ENCODE measurements at places on chromosomes 2 and 18.

DNA sequence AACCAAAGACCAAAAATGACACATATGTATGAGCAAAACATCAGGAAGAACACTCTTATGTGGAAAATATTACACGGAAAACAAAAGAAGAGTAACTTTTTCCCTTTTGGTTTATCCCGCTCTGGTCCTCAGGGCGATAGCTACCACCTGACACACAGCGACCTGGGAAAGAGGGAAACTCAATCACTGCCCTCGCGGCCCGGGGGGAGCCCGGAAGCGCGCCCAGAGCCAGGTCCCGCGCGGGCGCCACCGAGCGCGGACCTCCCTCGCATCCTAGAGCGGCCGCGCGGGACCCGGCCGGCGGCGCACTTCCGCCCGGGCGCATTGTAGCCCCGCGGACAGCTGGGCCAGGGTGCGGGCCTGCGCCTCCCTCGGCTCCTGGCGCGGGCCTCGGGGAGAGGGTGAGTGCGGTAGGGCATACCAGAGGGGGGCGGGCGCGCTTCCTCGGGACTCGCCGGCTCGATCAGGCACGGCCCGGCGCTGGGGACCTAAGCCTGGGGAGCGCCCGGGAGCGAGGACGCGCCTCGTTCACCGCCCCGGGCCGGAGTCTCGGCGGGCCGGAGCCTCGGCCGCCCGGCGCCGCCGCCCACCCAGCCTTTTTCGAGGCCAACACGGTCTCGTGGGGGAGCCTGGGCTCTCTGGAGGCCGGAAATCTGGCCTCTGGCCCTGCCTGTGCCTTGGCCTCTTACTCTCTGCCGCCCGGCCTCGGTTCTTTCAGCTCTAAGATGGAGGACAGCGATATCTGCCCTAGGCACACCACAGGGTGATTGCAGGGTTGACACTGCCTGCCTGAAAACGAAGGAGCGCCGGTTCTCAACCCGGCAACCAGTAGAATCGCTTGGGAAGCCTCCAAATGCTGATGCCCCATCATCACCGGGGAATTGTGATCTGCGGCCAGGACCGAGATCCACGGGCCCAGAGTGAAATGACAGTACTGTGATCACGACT is at the start of gene ELAC1:
Gene ELAC1, plus strand, starts transcription at position 327 of the 948 bp plus-strand sequence. CDS start 6,365 bp downstream, outside the sequence.
- peak; percentile 57 for DNase-seq

DNA sequence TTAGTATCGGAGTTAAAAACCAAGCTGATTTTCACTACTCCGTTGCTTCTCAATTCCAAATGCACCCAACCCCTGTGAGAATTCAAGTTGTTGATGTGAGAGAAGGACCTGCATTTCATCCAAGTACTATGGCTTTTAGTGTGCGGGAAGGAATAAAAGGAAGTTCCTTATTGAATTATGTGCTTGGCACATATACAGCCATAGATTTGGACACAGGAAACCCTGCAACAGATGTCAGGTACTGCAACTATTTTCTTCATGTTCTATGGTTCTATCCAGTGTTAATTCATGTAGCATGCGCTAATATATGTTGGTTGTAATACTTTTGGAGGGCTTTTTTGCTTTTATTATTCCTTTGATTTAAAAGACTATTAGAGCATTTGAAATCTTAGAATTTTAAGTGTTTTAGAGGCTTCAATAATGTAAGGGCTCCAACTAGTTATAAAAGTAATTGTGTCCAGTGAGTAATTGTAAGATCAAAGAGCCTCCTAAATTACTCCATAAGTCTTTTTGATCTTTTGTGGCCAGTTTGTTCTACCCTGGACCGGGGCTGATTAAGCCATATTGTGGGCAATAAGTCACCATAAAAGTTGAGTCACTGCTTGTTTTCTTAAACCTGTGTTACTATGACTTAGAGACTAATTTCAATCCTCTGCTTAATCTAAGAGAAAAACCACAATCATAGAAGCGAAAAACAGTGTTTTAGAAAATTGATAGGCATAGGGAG is 22.9 kb downstream of the DSG4 start:
- no peak for DNase-seq

DNA sequence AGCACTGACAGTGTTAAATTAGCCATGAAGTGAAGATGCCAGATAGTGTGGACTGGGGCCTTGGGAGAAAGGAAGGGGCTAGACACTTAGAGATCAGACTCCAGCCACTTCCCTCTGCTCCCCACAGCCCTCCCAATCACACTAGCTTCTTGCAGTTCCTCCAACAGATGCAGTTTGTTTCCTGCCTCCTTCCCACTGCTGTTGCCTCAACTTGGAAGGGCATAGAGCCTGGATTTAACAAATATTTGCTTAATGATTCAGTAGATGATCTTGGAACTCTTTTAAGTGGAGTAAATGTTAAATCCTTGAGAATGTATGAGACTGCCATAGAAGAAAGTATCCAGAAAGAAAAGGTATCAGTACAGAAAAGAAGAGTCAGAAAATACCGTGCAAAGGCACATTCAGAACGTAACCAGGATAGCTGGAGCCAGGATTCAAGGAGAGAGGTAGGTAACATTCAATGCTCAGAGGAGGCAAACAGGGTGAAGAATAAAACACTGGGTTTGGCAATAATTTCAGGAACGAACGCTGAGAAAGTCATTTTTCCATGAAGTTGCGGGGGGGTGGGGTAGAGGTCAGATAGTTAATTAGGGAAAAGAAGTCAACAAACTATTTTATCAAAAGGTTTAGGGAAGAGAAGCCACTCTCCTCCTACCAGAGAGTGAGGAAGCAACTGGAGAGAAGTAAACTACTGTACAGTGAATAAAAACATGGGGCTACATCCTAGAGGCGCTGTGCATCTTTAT is 1.3 kb upstream of the BZW1 start:
- no peak for DNase-seq

DNA sequence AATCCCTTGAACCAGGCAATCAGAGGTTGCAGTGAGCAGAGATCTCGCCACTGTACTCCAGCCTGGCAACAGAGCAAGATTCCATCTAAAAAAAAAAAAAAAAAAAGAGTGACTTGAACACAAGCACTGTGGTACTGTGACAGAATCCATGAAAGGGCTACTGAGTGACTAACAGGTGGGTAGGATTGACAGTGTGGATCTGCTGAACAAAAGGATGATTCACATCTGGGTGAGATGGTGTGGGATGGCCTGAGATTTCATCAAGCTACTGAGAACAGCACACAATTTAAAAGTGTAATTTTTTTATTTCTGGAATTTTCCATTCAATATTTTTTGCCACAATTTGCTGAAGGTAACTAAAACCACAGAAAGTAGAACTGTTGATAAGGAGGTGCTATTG is 13.3 kb upstream of the SP3 start:
- DNase-seq, result no peak

- no peak for DNase-seq
Observed at GRCh38 chr2:120221616-120222015, 1.6 kb downstream of the TMEM185B start.

- DNase-seq, result no peak
Observed at GRCh38 chr2:13052547-13052946, 335.8 kb downstream of the TRIB2 start.

DNA sequence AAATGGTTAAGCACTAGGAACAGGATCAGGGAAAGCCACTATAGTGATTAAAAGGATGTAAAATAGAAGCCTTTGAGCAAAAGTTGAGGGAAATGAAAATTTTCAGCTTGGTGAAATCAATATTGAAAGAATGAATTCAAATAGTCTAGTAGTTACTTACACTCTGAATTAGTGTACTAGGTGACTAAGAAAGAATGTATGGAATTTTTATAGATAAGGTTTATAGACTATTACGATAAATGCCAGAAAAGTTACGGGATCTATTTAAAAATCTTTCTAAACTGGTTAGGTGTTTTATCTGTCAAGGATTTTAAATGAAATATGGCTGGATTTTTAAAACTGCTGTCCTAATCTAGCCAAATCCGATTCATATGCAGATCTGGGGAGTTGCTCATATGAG is 208.6 kb downstream of the MYO3B start:
- no peak for DNase-seq

DNA sequence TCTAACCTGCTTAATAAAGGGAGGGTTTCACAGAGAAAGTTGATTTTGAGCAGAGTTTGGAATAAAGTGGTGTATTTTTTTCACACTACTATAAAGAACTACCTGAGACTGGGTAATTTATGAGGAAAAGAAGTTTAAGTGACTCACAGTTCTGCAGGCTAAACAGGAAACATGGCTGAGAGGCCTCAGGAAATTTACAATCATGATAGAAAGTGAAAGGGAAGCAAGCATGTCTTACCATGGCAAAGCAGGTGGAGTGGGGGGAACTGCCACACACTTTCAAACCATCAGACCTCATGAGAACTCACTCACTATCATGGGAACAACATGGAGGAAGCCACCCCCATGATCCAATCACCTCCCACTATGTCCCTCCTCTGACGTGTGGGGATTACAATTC is 546.7 kb downstream of the EPHA4 start:
- DNase-seq, result no peak

DNA sequence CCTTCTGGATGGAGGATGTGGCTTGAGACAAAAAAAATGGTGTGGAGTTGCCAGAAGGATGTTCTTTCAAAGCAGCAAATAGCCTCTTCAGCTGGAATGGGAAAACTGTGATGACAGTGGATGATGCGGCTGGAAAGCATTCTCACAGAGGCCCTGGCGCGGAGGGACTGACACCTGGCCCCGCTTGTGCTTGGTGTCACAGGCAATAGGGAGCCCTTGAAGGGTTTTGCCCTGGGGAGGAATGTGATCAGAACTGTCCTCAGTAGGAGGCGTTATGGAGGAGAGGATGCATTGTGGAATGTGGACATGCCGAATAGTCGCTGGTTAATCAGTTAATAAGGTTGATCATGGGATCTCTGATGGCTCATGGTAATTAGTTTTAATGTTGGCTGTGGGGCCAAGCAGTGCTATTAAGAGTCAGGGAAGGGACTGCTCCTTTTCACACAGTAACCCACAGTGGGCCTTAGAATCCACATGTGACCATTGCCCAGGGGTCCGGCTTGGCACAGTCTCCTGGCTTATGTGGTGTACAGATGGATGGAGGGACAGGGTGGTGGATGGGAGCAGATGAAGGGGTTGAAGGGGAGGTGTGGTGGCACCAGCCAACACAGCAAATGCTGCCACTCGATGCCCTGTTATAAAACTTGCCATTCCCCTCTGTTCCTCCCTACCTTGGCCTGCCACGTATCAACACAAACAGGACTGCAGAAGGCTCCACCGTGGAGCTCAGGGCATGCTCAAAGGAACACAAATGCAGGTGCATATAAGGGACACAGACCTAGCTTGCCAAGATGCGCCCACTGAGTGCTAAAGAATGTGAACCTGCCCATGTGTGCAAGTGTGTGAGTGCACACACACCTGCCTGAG is 71.7 kb downstream of the CIB4 start:
- DNase-seq, result no peak

DNA sequence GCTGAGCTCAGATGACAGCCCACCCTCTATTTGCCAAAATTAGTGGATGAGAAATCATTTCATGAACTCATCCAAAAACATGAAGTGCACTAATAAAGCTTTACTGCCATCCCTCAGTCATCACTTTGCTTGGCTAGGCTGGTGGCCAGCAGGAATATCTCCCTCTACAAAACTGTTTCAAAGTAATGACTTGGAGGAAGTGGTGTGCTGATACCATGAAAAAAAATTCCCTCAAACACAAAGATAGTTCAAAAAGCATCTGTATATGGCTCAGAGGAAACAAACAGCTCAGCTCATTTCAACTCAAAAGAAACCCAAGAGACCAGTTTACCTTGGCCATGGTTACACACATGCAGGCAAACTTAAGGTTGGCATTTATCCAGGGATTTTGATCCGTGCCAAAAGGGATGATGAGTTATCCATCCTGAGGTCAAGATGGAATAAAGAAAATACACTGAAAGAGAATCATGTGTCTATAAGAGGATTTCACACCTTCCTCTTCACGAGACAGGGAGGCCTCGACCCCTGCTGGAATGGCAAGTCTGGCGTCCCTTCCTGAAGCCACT is 18.4 kb upstream of the WIPF1 start:
- DNase-seq, result no peak

DNA sequence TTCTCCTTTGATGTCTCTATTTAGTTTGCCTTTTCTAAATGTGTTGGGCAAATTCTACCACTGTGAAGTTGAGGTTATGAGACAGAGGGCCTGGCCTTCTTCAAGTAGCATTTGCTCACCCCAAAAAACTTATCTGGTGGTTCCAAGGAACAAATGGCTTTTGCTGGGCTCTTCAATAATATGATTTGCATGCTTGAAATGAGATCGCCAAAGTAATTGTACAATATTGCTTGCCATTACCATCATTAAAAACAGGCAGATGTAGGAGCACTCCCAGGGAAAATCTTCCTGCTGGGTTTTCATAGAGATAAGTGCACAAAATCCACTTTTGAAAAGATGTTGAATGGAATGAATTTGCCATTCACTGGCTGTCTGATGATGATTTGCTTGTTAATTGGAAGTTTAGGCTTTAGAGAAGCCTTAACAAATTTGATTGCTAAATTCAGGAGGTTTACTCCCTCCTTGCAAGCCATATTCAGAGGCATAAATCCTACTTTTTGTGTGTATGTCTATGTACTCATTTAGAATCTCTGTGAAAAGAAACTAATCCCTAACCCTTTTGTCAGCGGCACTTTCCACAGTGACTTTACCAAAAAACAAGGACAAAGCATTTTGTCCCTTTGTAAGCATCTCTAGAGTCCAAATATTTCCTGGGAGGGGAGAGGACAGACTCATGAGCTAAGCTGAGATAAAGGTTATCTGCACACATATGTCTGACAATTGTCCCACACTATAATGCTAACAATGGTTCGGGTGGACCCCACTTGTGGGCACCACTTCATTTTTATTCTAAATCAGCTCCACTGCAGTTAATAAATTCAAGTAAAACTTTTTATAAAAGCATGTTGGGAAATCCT is 240.8 kb upstream of the PIK3C3 start:
- DNase-seq, result no peak

- DNase-seq, result no peak
Observed at GRCh38 chr18:48934723-48935432, 15.9 kb downstream of the SMAD7 start.

DNA sequence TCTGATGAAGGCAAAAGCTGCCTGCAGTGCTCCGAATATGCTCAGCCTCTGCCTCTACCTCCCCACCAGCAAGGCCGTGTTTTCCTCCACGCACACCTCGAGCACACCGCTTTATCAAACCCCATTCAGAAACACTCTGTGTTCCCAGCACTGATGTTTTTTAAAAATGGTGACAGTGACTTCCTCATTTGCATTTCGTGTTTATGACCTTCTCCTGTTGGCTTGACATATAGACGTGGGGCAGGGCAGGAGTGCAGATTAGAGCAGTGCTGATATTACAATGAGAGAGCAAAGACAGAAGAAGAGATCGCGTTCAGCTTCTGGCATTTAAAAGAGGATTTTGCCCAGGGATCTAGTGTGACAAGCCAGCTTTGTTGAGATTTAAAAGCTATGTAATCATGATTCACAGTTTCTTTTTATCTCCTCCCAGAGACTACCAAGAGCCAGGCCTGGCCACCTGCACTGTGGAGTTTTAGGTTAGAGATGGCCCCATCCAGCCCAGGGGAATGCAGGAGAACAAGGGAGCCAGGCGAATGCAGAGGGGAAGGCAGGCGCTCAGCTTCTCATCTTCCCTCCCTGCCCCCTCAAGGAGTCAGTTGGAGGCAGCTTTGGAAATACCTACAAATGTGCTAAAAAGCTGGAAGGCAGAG is 61.5 kb upstream of the NEDD4L start:
- DNase-seq, result no peak
